ENCODE measurements at places on chromosomes 5 and 9.
A peak's percentile ranks its signal among the peaks of the same experiment; 100 is the strongest.

DNA sequence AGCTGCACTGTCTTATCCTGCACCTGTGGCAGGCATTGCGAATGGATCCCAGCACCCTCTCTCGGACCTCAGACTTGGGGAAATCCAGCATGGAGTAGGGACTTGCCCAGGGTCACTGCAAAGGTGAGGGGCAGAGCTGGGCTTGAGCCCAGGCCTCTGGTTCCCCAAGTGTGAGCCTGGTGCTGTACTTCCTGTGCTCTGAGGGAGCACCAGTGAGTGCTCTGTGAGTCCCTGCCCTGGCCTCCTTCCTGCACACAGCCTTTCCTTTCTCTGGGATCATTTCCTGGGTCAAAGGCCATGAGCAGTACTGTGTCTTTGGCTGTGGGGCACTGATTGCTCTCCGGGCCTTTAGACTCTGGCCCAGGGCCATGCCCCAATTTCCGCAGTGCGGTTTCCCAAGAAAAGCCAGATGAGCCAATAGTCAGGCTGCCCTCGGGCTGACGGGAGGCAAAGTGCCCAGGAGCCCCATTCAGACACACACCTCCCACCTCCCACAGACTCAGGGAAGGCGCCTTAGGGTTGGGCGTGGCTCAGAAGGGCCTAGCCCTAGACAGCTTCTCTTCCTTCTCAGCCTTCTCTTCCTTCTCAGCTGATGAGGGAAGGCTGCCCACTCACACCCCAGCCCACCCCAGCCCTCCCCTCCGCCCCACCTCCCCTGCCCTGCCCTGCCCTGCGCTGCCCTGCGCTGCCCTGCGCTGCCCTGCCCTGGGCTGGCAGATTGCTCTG lies 23.3 kb upstream of the TRIM14 start:
- peak; percentile 2 for DNase-seq

GRCh38 chr9:135216791-135217441 lies 129.4 kb downstream of the OLFM1 start:
- DNase-seq, result peak; percentile 38

DNA sequence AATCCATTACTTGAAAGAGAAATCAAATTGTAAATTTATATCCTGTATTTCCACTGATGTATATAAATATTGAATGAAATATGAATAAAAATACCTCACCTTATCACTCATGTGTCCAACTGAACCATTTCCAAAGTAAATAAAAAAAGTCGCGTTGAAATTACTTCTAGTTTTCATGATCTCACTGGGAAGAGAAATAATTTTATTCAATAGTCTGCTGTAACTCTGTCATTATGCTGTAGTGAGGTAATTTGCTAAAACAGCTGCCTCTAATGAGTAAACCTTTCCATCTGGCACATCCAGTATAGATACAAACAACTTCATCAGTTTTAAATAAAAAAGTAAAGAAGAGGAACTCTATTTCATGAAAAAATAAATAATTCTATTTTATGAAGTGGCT lies 611.5 kb downstream of the ZNF608 start:
- DNase-seq, result no peak

- DNase-seq, result no peak
Observed at GRCh38 chr5:84816746-84817547, 432.3 kb upstream of the EDIL3 start.

- DNase-seq, result no peak
Observed at GRCh38 chr5:3349704-3350565, 245.7 kb upstream of the IRX1 start.

DNA sequence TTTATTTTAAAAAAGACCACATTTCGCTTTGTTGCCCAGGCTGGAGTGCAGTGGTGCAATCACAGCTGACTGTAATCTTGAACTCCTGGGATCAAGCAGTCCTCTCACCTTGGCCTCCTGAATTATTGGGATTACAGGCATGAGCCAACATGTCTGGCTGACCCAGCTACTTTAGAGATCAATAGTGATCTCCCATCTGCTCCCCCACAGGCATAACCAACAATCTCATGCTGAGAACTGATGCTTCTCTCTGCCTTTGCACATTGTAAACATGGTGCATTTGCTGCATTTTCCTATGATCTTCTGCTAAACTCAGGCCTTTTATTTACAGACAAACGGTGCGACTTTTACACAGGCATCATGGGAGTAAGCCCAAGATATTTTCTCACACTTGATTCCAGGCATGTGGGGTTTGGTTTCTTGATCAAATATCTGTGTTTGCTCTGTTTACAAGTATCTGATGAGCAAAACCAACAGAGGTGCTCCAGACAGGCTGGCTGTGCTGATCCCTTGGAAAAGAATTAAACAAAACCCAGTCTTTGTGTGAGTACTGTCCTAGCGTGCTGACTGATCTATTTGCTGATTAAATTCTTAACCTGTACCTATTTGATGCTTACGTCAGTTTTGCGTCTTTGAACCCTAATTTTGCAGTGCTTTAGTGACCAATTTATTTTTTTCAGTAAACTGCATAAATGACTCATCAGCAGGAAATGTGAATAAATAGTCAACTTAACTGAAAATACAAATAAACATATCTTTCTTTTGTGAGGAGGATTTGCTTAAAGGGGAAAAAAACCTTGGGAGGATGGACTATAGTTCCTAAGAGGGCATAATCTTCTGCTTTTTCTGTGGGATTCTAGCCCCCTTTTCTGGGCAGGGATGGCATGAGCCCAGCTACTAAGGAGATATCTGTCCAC lies 191.7 kb upstream of the NR3C1 start:
- no peak for DNase-seq

DNA sequence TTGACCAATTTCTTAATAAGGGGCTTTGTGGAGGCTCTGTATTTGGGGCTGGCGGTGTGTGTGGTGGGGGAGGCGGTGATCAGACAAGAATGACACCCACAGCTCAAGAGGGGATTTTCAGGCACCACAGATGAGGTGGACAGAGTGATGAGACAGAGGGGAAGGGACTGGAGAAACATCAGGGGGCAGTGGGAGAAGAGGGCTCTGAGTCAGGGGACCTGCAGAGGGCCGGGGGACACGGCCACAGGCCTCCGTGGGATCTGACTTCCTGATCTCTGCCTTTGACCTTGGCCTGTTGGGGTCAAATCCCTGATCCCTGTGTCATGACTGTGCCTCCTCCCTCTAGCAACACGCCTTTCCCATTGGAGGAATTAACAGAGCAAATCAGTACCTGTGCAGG lies 197.7 kb downstream of the C9orf50 start:
- no peak for DNase-seq

- DNase-seq, result no peak
Observed at GRCh38 chr5:57298985-57299491, 125.2 kb downstream of the GPBP1 start.

GRCh38 chr9:134388289-134388808 lies 62.1 kb downstream of the RXRA start:
- no peak for DNase-seq

DNA sequence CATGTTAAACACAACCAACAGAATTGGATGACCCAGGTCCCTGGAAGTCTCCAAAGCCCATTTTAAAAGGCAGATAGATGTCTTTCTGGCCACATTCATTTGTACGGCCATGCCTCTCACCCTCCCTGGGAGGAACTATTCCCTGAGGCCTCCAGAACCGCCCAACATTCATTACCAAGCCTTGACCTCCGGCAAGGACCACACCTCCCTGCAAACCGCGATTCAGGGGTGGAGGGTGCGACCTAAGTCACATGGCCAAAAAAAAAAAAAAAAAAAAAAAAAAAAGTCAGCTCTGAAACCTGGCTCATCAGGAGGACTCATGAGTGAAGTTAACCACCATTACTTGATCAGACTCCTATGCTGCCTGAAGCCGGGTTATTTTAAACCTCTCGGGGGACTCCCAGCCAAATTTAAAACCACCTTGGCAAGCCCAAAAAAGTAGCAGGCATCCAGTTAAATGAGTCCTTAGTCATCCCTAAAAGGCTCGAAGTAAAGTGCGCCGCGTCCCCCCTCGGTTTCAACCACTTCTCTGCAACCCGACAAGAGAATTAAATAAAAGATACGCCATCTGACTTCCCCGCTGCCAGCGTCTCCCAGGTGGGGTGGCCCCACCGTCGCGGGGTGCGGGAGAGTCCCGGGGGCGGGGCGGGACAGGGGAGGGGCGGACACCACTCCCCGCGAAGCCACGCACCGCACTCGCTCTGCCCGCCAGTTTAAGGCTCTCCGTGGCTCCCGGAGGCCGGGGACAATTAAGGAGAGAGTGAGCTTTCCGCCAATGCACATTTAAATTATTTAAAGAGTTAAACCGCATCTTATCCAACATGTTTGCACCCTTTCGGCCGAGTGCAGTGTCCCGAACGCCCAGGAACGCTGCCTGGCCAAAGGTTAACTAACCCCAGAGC lies 2.3 kb downstream of the KLF9 start:
- DNase-seq, result no peak

GRCh38 chr9:80937645-80938044 lies 751.7 kb downstream of the TLE1 start:
- no peak for DNase-seq

DNA sequence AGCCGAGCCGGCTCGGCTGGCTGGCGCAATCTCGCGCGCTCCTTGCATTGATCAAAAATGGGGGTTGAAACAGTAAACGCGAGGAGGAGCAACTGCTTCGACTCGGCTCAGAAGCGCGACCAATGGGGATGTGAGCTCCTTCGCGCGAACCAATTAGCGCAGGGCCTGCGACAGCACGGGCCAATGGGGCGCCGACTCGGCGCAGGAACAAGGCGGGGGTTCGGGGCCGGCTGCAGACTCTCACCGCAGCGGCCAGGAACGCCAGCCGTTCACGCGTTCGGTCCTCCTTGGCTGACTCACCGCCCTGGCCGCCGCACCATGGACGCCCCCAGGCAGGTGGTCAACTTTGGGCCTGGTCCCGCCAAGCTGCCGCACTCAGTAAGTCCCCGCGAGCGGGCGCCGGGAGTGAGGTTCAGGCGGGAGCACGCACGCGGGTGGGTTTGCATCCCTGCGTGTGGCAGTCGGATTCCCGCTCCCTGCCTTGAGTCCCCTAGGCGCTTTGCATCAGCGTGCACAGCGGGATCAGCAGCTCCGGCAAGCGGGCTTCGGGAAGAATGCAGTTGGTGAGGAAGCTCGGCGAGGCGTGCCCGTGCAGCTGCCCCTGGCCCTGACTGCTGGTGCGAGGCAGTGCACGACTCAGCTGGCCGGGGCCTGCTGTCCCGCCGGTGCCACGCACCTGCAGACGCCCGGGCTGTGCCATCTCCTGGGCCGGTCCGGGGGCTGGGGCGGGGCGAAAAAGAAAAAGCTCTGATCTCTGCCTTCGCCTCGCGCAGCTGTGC lies at the start of gene PSAT1:
TSS of gene PSAT1 (plus strand) at position 233 of the 779 bp plus-strand sequence. CDS start at position 319, 86 bp downstream.
- DNase-seq, result peak; percentile 93

DNA sequence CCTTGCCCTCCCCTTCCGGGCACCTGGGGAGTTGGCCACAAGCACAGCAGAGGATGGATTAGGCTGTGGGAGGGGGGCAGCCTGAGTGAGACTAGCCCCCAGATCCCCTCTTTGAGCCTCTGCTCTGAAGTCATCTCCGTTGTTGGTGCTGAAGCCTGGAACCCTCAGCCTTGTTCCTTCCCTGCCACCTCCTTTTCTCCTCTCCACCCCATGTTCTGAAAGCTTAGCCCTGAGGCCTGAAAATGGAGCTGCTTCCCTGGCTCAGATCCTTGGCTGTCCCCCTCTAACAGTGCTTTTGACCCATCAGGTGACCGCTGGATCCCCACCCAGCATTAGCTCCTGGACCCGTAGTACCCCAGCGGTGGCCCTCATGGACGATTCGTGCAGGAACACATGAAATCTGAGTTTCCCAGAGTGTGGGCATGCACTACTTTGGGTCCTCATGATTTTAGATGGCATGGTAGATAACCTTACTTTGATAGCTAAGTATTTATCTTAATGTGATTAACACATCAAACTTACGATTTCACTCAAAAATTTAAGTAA lies 21.6 kb upstream of the ANGPTL2 start:
- no peak for DNase-seq

DNA sequence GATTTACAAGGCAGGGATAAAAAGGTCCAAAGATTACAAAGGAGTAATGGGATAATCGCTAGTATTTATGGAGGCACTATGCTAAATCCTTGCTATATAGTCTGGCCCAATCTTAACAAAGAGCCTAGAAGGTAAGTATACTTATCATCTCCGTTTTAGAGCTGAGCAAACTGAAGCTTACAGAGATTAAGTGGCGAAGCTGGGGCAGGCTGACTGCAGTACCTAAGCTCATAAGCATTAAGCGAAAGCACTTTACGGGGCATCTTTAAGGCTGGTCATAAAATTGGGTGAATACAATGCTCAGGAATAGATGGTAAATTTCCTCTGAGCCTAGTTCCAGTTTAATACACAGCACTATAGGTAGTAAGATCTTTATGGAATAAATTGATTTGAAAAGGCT lies 30.0 kb upstream of the ZNF366 start:
- DNase-seq, result no peak

DNA sequence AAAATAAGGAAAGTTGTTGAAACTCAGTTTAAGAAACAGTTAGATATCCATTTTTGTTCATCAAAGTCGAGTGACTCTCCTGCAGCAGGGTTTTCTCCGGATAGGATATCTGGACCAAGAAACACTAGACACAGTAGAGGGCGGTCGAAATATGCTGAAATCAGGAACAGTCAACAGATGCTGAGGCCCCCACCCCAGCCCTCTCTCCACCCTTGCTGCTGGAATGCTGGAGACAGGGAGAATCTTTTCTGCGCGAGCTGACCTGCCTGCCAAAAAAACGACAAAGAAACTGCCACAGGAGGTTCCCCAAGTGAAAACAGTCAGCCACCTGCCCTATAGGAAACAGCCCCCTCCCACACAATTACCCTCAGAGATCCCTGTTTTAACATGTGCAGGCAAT lies 4.3 kb upstream of the IL13 start:
- no peak for DNase-seq

- DNase-seq, result no peak
Observed at GRCh38 chr5:67816456-67816855, 399.1 kb upstream of the PIK3R1 start.

DNA sequence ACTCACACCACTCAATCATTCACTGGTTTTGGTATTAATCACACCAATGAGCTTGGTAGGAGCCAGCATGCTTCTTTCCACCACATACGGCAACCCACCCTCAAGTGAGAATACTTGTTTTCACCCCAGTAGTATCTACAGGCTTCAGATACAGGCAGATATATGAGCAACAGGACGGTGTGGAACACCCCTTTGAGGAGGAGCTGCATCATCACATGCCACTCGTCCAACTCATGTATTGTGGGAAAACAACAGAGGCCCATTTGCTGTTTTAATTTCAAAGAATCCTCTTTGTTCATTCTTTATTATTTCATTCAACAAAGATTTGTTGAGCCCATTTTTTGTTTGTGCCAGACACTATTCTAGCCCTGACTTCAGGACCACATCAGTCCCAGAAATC lies 46.0 kb downstream of the RORB start:
- DNase-seq, result no peak

DNA sequence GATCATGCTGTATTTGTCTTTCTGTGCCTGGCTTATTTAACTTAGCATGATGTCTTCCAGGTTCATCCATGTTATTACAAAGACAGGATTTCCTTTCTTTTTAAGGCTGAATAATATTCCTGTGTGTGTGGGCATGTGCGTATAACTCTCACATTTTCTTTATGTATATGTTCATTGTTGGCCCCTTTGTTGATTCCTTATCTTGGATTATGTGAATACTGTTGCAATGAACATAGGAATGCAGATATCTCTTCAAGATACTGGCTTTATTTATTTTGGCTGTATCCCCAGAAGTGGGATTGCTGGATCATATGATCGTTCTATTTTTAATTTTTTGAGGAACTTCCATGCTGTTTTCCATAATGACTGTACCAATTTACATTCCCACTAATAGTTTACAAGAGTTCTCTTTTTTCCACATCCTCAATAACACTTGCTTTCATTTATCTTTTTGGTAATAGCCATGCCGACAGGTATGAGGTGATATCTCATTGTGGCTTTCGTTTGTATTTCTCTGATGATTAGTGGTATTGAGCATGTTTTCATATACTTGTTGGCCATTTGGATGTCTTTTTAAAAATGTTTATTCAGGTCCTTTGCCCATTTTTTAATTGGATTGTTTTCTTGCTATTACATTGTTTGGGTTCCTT lies 38.0 kb downstream of the CREBRF start:
- no peak for DNase-seq
